AML-193 (cell line): ENCODE measurements at places on chromosomes 4 and X.

GRCh38 chrX:30649859-30650258, 3.4 kb upstream of the GK start:
- no peak for DNase-seq

DNA sequence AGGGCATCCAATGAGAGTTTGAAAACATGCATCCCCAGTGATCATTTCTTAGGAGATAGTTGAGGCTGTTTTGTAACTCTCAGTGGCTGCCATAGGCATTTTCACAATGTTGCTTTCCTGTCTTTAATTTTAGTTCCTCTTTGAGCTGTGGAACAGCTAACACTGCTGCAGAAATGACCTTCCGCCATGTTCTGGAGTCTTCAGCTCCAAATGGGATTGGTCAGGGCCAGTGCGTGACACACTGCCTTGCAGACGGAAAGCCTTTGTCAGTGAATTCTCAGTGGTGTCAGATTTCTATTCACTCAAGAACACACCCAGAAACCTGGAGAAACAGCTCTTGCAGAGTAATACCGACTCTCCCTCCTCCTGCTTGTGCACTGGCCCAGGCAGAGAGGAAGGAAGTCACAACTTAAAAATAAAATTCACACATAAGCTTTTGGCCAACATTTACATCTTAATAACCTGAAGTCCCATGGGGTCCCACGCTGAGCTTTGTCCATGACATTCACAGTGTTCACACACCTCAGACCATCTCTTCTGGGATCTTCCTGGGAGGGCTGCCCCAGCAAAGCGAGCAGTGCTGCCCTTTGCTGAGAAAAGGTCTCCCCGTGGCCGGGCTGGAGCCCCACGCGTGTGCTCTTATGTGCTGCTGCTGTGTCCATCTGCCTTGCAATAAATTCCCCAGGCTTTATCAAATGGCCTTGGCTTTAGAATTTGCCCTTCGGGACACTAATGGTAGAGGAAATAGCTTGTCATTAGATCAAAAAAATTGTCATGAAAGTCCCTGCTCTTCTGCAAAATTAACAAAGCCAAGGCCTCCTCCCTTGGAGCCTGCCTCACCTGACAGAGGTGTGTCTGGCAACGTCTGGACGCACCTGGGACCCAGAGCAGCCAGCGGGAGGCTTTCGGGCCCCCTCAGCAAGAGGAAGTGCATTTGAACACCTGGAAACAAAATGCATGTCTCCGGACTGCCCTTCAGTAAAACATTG, 126.8 kb downstream of the IRF2 start:
- peak; percentile 90 for DNase-seq

- no peak for DNase-seq
Measured at GRCh38 chr4:107017443-107018343, 18.4 kb downstream of the DKK2 start.

- DNase-seq: no peak
Measured at GRCh38 chr4:84837751-84838150, 128.7 kb downstream of the WDFY3 start.

DNA sequence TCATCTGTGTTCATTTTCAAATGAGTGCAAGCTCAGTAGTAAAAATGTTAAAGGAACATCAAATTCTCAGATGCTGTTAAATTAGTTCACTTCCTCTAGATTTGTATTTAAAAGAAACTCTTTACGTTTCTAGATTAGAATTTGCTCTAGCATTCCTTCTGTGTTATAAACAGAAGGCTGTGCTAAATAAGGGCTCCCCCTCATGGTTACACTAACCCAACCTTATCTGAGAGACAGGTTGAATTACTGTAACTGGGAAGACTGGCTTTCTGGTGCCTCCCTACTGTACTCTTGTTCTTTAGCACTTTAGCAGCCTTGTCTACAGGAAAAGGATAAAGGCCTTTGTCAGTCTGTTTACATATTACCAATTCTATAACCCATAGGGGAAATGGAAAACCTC, 56.8 kb downstream of the RXFP1 start:
- no peak for DNase-seq

DNA sequence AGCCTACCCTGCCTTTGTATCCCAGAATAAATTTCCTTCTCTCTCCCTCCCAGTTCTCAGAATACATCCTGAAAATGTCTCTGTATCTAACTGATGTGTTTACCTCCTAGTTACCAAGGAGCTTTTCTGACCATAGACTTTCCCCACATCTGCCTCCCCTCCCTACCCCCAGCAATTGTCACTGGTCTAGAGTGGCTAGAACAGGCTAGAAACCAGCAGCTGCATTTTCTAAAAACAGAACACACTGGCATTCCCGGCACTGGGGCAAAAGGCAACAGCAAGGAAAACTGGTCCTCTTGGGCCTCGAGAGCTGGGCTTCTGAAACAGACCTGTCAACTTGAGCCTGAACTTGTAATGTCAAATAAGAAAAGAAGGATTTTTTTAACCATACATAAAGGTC, 16.4 kb downstream of the TASL start:
- DNase-seq: no peak

GRCh38 chr4:73272816-73273215, 14.2 kb upstream of the ANKRD17 start:
- no peak for DNase-seq

DNA sequence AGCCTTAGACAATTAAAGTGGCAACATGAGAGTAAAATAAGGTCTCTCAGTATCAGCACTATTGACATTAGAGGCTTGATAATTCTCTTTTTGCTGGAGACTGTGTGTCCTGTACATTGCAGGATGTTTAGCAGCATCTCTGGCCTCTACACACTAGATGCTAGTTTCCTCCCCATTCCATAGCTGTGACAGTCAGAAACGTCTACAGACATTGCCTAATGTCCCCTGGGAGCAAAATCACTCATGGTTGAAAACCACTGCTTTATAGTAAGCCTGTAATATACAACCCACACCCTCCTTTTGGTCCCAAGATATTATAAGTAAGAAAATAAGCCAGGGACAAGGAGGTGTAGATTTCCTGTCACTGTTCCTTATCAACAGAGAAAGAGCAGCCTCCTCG, 166.0 kb downstream of the FRMPD4 start:
- DNase-seq: no peak

DNA sequence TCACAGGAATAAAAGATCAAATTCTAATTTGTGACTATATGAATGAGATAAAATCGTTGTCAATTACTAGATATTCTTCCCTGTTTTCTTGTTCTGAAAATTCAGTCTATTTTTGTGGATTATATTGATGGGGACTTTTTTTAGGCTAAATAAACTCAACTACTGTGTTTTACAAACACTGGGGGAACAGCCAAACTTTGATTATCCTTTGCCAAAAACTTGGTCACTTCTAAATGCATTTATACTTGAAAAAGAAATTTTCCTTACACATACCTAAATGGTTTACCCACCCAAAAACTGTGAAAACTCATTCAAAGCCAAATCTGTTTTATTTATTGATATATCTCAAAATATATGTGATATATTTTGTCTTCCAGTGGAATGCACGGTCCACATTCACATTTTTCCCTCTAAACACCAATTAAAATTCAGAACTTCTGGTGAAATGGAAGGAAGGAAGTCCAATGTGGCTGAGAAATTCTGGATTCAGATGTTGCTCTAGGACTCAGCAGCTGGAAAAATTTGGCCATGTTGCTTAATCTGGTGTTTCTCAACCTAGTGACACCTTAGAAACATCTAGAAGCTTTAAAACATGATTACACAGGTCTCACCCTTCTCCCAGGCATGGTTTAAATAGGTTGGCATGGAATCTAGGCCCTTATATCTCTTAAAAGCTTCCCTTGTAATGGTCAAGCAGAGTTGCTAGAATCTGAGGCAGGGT, 28.6 kb upstream of the ARHGAP24 start:
- DNase-seq: no peak

- DNase-seq: no peak
Measured at GRCh38 chr4:8328866-8329559, 59.5 kb downstream of the HTRA3 start.

DNA sequence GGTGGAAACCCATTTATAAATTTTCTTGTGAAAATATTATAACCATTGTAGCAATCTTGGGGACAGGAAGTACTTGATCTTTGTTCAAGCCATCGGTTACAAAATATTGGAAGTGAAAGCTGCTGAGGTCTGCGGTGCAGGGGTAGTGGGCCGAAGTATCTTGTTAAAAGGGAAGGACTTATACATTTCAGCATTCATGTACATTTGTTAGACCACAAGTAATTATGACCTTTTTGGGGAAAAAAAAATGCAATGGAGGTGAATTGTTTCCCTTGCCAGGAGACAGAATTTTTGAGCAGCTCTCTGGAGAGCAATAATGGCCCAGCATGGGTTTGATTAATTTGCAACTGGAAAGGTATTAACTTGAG, 121.3 kb downstream of the EGF start:
- DNase-seq: peak; percentile 87

DNA sequence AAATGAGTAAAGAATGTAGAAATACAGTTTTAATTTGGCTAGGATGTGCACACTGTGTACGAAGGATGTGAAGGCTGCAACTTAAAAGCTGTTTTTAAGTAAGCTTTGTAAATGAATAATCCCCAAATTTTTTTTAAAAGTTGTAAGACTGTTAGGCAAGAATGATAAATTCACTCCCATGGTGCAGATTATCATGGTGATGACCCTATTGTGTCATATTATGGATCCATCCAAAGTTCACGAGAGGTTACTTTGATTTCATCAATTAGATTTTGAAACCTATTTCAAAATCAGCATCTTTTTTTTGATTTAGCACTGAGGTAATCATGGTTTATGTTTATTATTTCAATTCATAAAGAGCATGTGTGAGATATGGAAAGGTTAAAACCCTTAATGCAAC, 62.9 kb upstream of the ETNPPL start:
- DNase-seq: no peak

GRCh38 chrX:15471028-15471427, 22.1 kb downstream of the PIR start:
- peak; percentile 37 for DNase-seq

DNA sequence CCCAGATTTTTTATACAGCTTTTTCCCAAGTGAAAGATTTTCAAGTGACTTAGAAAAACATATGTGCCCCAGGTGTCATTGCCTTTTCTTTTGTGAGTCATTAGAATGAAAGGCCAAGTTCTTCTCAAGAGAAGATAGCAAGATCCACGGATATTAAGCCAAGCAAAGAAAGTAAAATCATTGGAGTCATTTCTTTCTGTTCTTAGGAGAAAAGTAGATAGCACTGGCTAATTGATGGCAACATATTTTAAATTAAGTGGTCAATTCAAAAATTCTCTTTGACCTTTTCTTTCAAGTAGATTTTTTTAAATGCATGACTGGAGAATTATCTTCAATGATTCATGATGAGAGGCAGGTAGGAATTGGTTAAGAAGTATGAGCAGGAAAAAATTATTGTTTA, 94.4 kb downstream of the HHIP start:
- no peak for DNase-seq

- DNase-seq: no peak
Measured at GRCh38 chr4:81648576-81649275, 177.0 kb upstream of the RASGEF1B start.

- no peak for DNase-seq
Measured at GRCh38 chrX:156004740-156005139, 7.2 kb downstream of the IL9R start.
